ENCODE measurements at places on chromosomes 7 and 10.
A peak's percentile ranks its signal among the peaks of the same experiment; 100 is the strongest.

DNA sequence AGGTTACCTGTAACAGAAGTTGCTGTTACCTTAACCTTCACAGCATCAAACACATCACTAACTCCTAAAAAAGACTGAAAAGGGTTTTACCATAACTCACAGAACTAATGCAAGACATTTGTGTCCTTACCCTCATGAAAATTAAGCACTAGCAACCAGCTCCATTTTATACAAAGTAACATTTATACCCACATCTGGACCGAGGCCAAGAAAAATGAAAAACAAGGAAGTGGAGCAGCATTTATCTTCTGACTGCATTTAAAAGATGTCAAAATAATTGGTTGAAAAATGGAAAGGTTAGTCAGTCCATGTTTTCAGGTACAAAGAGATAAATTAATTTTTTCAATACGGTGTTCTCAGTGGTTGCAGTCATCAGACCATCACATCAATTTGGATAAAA, 3.1 kb upstream of the RBP4 start:
- no peak for DNase-seq

DNA sequence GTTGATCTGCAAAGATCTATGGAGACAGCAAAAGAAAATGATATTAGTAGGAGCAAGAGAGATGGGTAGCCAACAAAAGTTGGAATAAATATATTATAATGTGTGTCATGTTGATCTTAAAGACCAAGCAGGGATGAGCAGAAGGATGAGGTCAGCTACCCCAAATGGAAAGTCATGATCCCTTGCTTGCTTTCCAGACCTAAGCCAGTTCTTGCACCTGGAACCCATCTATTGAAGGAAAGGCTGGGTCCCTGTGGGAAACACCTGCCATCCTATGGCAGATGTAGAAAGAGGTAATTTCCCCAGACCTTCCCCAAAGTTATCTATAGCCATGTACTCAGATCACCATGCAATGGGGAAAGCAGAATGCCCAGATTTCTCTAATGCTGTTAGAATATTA, 52.5 kb downstream of the LYZL2 start:
- DNase-seq, result no peak

GRCh38 chr10:26859241-26860101, 1.3 kb downstream of the ABI1 start:
- no peak for DNase-seq

- no peak for DNase-seq
Observed at GRCh38 chr10:43818687-43819086, 170.0 kb upstream of the ZNF32 start.

DNA sequence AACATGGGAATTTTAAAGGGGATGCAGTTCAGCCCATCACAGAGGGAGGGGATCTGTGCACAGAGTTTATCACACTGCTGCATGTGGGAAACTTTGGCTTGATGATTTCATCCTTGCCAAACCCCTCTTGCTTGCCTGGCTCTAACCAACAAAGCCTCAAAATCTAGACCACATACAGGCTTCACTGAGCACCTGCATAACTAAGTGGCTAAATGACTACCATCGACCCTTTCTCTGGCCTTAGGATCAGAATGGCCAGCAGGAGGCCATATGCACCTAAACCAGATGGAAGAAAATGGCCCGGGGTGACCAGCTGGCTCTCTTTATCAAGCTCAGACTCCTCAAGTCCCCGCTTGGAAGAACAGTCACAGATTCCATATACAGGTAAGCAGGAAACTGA, 15.6 kb upstream of the ZNF25 start:
- DNase-seq, result no peak

GRCh38 chr7:98205162-98205845, 5.9 kb upstream of the BHLHA15 start:
- DNase-seq, result no peak

DNA sequence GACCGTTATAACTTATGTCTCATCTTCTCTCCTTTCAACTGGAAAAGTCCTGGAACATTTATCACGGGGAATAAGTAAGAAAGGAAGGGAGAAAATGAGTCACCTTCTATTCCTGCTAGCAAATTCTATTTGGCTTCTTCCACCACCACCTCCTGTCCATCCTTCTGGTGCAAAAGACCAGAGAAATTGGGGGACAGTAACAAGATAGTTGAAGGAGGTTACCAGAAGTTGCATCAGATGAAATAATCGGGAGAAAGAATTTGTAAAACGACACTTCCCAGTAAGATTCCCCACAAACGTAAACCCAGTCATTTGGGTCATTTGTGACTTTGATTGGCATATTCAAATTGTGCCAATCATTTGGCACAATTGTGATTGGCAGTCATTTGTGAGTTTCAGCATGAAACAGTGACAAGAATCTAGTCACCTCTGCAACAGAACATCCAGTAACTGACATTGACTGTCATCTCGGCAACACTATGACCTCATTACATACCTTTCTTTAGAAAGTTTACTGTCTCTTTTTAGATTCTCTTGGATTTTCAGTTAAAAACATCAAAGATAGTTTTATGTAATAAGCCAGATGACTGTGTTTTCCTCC, 51.3 kb upstream of the PIK3CG start:
- DNase-seq, result no peak

DNA sequence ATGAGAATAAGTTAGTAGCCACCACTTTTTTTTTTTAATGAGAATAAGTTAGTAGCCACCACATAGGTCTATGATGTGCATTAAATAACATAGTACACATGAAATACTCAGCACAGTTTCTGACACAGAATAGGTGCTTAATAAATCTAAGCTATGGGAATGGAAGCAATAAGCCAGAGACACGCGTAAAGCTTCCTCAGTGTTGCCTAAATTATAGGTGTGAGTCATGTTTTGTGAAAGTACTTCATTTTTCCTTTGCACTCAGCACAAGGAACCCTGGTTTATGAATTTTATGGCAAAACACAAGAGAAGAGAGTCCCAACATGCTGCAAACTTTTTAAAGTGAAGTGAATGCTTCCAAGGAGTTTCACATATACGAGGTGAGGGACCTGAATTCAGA, 267.4 kb downstream of the RNLS start:
- DNase-seq, result no peak

DNA sequence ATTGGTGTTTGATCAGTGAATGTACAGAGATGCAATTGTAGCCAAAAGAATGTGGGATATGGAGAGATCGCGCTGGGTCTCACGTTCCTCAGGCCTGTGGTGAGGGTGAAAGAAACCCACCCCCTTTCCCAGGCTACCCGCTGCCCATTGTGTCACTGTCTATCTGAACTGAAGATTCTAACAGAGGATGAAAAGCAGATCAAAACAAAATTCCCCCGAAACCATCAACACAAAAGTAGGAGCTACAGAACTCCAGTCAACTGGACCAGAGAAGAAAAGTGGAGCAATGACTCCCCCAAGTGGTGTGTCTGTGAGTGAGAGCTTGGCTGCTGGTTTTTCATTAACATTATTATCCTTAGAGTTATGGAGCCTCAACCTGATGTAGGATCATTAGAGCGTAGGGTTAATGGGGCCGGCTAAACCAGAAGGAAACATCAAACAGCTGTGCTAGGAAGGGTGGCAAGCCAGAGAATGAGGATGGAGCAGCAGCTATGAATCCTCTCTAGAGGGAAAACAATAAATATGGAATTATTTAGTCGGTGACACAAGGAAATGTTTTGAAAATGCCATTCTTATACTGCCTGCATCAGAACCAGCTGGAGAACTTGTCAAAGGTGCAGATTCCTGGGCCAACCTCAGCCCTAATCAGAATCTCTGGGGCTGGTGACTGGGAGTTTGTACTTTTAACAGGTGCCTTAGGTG, 38.3 kb downstream of the AKR1B1 start:
- DNase-seq, result peak; percentile 31

DNA sequence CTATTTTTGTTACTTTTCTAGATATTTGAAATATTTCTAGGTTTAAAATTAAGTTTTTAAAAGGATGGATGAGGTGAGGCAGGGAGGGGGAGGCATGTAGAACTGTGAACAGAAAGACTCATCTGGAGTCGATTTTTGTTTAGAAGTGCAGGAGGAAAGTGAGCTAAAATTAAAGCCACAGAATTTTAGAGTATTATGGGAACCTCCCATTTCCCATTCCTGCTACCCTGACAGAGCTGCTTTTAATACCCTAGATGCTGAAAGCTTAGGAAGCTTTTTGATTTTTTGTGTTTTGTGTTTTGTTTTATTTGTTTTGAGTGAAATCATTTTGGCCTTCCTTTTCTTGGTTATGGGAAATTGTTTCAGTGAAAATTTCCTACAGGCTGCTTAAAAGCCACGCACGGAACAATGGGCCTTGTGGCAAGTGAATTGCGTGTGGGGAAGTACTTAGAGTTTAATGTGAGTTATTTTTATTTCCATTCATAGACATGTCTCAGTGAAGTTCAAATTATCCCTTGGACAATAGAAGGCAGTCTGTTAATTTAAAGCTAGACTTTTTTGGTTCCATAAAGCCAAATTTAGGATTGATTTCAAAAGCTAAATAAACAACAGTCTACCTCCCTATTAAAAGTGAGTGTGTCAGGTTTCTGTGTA, 102.0 kb upstream of the HDAC9 start:
- no peak for DNase-seq

DNA sequence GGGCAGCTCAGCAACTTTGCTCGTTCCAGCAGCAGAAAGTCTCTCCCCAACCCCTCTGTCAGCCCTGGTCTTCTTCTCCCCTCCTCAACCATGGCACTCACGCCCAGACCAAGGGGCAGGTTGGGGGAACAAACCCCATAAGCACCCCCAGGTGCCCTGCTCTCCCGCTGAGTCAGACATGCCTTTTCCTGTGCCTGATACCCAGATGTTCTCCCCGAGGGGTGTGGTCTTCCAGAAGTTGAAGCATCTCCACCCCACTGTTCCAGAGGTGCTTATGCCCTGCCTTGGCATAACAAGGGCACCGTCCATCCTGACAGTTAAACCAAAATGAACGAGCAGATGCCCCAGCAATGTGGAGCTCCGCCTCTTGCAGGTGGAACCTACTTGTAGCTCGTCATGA, 67.1 kb downstream of the C10orf143 start:
- no peak for DNase-seq

GRCh38 chr10:34811968-34812514, 3.1 kb downstream of the PARD3 start:
- DNase-seq, result no peak

GRCh38 chr10:96431211-96431970, 72.6 kb upstream of the OPALIN start:
- no peak for DNase-seq

DNA sequence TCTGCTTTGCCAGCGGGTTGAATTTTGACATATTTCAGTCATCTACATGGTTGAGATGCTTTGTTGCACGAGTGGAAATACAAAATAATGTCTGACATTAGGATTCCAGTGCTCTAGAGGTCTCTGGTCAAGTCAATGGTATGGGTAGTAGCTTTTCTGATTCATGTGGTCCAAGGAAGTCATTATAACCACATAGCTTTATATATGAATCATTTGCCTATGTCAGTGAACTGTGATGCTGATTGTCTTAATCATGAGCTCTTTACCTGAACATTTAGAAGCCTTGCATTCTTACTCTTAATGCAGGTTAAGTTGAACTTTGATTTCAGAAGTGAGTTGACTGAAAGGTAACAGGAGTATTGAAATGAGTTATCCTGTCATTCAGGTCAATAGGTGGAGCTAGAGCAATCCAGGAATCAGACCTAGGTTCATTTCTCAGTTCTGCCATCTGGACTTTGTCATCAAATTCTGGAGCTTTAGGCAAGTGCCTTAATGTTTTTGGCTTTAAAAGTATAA, 3.3 kb downstream of the MAPK8 start:
- no peak for DNase-seq

GRCh38 chr10:28095791-28096378, 97.0 kb upstream of the ODAD2 start:
- no peak for DNase-seq

DNA sequence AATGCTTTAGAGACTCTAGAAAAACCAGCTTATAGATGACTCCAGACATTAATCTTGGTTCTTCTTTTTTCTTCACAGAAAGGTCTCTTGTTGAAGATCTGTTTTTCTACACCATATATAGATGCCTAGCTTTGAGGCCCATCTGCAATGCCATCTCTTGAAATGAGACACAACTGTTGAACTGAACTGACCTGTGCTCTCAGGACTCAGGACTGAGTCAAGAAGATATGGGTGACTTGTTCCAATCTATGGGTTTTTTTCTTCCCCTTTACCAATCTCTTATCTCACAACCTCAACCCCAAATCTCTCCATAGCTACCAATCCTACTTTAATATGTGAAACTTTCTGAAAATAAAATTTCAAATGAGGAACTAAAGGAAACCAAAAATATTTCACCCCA, 194.7 kb downstream of the SNX13 start:
- DNase-seq, result no peak

DNA sequence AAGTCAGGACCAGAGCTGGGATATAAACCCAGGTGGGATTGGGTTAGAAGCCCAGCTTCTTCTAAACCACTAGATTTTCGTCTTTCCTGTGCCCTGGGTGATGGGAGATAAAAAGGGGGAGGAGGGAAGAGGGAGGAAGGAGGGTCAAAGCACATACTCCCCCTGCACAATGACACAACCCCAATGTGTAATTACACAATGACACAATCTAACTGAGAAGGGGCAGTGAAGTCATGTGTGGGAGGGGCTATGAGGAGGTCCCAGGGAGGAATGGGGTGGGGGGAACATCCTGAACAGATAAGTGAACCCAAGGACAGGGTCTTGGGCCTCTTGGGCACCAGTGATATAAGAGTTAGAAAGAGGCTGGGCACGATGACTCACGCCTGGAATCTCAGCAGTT, 44.5 kb downstream of the TECTB start:
- no peak for DNase-seq

DNA sequence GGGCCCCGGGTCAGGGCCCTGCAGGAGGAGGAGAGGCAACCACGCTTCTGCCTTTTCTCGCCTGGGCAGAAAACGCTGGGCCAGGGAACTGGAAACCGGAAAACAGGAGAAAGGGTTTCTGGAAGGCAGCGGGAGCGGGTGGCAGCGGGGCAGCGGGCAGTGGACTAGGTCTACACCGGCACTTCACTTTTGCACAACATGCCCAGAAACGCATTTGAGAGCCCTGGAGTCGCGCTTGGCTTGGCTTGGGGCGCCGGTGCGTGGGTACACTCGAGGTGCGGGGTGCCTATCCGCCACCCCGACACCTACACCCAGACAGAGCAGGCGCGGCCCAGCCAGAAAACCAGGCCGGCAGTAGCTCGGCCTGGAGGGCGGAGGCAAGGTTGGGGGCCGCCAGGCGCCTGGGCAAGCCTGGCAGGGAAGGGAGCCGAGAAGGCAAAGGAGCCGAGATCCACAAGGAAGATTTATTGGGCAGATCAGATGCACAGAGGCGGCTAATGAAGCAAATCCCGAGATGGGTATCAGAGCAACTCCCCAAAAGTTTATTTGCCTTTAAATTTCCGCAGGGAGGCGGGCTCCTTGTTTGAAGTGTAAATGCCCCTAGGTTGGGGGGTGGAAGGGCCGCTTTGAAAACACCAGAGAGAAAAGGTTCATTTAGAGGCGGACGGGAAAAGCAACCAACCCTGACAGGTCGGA, 3.2 kb upstream of the PAX2 start:
- no peak for DNase-seq

All from iPS DF 6.9 (cell line).